Gastrocnemius medialis (tissue), 4 donors: ENCODE measurements at places on chromosomes 4 and X. TPM values are rescaled to one million over a fixed set of nuclear protein-coding genes. Genes with fewer than 3 reads are reported as not detected.

The ENPP6 gene
- total RNA-seq = 0.56 TPM

The SPINK2 gene
- 4.5 TPM for total RNA-seq

The COL4A6 gene
- total RNA-seq = 0.42 TPM

The IQSEC2 gene
- 127 TPM for total RNA-seq

The TMEM192 gene
- 16.7 TPM for total RNA-seq

The CTAG1A gene
- not detected for total RNA-seq

The CTAG1B gene
- not detected for total RNA-seq

The EREG gene
- total RNA-seq = 0.07 TPM

The ETDB gene
- not detected for total RNA-seq

The CT45A1 gene
- total RNA-seq = not detected

The XAGE1A gene
- not detected for total RNA-seq

The TLR1 gene
- 1.3 TPM for total RNA-seq

The GRID2 gene
- total RNA-seq = not detected
